ENCODE measurements at places on chromosomes 7 and 10.
A peak's percentile ranks its signal among the peaks of the same experiment; 100 is the strongest.

- no peak overlapping the region for H3K4me3 ChIP-seq
- H3K27ac ChIP-seq: no peak overlapping the region
- DNase-seq: no peak
- H3K36me3 ChIP-seq: no peaks in the 10 kb centered on the region
These were observed 9.6 kb downstream of the ELN start for GRCh38 chr7:74037609-74038008.

GRCh38 chr7:136293841-136294391, 316.8 kb upstream of the MTPN start:
- no peak overlapping the region for H3K27ac ChIP-seq
- H3K36me3 ChIP-seq: no peaks in the 10 kb centered on the region
- H3K4me1 ChIP-seq: no peaks in the 10 kb centered on the region

GRCh38 chr7:114852293-114852692, 69.6 kb upstream of the MDFIC start:
- DNase-seq: no peak
- H3K27ac ChIP-seq: no peak overlapping the region
- H3K36me3 ChIP-seq: peaks cover 2% of the 10 kb centered on the region

GRCh38 chr7:135834266-135834665, 85.7 kb upstream of the FAM180A start:
- no peak overlapping the region for H3K27ac ChIP-seq
- H3K4me3 ChIP-seq: no peak overlapping the region
- H3K27me3 ChIP-seq: peaks cover 6% of the 10 kb centered on the region
- H3K4me1 ChIP-seq: peaks cover 6% of the 10 kb centered on the region

DNA sequence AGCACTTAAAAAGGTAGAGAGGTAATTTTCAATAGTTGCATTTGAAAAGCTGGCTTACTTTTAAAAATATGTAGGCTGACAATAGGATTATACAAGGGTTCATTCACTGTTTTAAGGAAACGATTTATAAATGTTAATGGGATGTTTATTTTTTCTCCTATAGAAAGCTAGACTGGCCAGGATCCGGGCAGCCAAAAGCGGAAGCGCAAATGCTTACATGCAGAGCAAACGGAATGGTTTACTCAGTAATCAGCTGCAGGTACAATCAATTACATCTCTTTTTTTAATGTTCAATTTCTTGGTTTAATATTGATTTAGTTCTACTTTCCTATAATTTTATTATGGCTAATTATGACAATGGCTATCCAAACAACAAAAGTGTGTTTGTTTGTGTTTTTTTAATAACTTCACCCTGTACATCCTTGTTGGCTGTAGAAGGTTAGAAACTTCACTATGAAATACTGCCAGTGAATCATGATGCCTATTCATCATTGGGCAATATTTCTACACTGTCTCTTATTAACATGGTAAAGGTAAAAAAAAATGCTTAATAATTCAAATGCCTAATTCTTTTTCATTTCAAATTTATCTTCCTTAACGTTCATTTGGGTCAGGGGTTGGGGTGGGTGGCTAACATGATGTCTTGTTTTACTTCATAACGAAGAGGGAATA, 116.4 kb downstream of the TSPAN12 start:
- H3K27ac ChIP-seq: no peak overlapping the region
- H3K4me3 ChIP-seq: no peak overlapping the region
- no peaks in the 10 kb centered on the region for H3K36me3 ChIP-seq
- no peaks in the 10 kb centered on the region for H3K27me3 ChIP-seq
- DNase-seq: no peak

- peak overlapping the region; percentile 97 for H3K27ac ChIP-seq
- DNase-seq: peak; percentile 10
- peaks cover 2% of the 10 kb centered on the region for H3K36me3 ChIP-seq
- H3K4me3 ChIP-seq: peak overlapping the region; percentile 99
- peaks cover 16% of the 10 kb centered on the region for H3K4me1 ChIP-seq
These were observed 16.0 kb downstream of the MYOZ1 start for GRCh38 chr10:73625004-73625883.

GRCh38 chr7:98213296-98213887, 2.2 kb downstream of the BHLHA15 start:
- peaks cover 4% of the 10 kb centered on the region for H3K4me1 ChIP-seq
- H3K4me3 ChIP-seq: no peak overlapping the region
- H3K27ac ChIP-seq: no peak overlapping the region

DNA sequence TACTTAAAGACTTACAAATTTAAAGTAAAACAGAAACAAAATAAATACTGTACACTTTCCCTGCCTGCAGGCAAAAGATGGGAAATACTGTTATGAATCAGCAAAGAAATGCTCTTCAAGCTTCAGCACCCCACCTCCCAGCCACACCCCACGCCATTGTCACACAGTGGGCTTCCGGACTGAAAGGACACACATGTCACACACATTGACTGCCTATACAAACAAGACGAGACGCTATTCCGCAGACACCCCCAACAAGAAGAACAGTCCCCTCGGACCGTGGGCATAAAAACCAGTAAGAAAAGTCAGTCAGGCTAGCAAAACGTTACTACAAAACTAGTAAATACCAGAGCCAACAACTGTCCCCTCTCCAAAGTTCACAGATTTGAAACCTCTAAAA, 22.2 kb upstream of the PARP12 start:
- peaks cover 8% of the 10 kb centered on the region for H3K36me3 ChIP-seq
- peaks cover 29% of the 10 kb centered on the region for H3K4me1 ChIP-seq
- H3K27ac ChIP-seq: peak overlapping the region; percentile 84

GRCh38 chr10:102643336-102644065, 778 bp upstream of the TRIM8 start:
- H3K27ac ChIP-seq: peak overlapping the region; percentile 90
- H3K4me3 ChIP-seq: peak overlapping the region; percentile 87
- peaks cover 22% of the 10 kb centered on the region for H3K36me3 ChIP-seq

DNA sequence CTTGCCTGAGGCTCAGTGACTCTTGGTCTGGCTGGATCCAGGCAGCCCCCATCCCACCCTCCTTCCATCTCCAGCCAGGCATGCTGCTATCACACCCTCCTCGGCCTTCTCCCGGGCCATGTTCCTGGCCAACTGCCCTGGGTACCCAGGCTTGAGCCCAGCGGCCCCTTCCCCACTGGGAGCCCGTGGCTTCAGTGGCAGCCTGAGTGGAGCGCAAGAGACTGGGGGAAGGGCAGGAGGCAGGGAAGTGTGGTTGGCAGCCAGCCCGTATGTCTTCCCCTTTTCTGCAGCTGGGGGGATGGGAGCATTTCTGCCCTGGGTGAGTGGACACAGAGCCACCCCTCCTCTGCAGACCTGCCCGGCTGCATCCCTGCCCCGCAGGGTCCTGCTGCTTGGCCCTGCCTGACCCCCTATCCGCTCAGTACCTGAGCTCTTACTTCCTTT, 148.5 kb downstream of the ARHGAP22 start:
- H3K27ac ChIP-seq: no peak overlapping the region
- no peaks in the 10 kb centered on the region for H3K27me3 ChIP-seq
- DNase-seq: no peak
- no peaks in the 10 kb centered on the region for H3K4me1 ChIP-seq
- no peaks in the 10 kb centered on the region for H3K36me3 ChIP-seq

DNA sequence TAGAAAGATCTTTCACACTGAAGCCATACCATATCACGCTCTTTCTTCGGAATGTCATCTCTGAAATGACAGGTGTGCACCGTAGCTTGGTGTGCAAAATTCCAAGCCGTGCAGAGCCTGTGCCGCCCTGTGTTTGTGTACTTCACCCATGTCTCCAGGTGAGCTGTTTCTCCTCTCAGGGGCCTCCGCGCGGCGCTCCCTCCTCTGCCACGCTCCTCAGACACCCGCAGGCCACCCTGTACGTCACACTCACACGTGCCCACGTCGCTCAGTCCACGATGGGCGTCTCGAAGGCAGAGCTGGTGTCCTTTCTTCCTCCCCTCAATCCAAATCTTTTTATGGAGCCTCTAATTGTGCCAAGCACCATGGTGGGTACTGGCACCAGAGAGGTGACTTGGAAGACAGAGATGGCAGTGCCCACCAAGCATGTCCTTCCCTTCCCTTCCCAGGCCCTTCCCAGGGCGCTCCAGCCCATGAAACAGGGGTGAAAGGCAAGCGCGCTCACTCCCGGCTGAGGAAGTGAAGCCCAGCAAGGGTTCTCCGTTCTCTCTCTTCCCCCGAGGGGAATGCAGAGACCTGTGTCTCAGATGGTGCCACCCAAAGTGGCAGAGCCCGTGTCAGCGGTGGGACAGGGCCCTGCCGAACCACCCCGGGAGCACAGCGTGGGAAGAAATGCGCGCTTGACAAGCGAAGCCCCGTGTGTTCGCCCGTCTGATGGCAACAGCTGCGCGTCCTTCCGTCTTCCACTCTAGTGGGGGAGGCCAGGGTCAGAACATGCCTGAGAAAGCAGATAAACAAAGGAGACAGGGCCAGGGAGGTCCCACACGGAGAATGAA, 292.5 kb upstream of the SHH start:
- H3K36me3 ChIP-seq: no peaks in the 10 kb centered on the region
- DNase-seq: no peak
- H3K4me1 ChIP-seq: no peaks in the 10 kb centered on the region
- H3K27me3 ChIP-seq: no peaks in the 10 kb centered on the region

DNA sequence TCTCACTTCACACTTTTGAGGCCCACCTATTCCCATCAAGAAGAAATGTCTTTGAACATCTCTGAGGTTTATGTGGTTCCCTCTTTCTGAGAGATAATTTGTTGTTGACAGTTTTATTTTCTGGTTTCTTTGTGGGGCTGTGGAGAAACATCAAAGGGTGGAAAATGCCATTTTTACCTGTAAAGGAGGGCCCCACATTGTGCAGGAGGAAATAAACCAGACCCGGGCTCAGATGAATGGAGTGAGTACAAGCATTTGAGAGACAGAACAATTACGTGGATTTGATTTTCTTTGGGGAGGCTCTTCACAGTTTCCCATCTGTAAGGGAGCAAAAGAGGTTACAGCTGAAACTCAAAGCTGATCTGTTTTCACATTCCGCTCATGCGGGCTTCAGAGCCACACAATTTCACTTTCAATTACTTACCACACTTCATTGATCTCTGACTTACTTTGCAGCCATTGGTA, 29.8 kb downstream of the ITPRIP start:
- H3K4me1 ChIP-seq: peaks cover 34% of the 10 kb centered on the region
- peaks cover 27% of the 10 kb centered on the region for H3K36me3 ChIP-seq
- peak; percentile 43 for DNase-seq
- peak overlapping the region; percentile 78 for H3K27ac ChIP-seq
- peak overlapping the region; percentile 68 for H3K4me3 ChIP-seq

DNA sequence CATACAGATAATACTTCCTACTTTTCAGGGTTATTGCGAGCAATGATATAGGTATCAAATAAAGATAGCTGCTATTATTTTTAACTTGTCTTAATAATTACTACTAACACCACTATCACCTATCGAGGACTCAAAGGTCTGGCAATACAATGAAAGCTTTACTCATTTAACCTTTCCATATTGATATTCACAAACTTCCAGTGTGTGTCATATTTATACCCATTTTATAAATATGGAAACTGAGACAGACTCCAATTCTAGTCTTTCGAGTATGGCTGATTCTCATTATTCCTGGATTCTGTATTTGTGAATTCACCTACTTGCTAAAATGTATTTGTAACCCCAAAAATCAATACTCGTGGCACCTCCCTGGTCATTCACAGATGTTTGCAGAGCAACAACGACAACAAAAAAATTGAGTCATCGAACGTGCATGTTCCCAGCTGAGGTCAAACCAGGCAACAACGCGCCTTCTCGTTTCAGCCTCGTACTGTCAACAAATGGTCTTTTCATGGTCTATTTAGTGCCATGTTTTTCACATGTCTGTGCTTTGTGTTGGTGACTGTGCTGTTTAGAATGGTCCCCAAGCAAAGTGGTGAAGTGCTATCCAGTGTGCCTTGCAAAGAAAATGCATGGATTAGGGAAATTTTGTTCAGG, 51.7 kb downstream of the SMURF1 start:
- no peaks in the 10 kb centered on the region for H3K27me3 ChIP-seq
- no peak for DNase-seq
- no peak overlapping the region for H3K4me3 ChIP-seq
- peaks cover 8% of the 10 kb centered on the region for H3K36me3 ChIP-seq
- no peak overlapping the region for H3K27ac ChIP-seq

GRCh38 chr10:60794953-60795352, 16.7 kb downstream of the CDK1 start:
- H3K4me1 ChIP-seq: peaks cover 26% of the 10 kb centered on the region
- no peak overlapping the region for H3K27ac ChIP-seq
- no peak for DNase-seq
- peaks cover 79% of the 10 kb centered on the region for H3K36me3 ChIP-seq
- no peaks in the 10 kb centered on the region for H3K27me3 ChIP-seq

GRCh38 chr10:95290461-95291364, at the start of gene PDLIM1:
Gene PDLIM1 (minus strand): TSS chr10:95291003. CDS start chr10:95290915, 88 bp downstream.
- H3K4me3 ChIP-seq: peak within 1 kb of the TSS; percentile 82
- DNase-seq: peak; percentile 52
- peaks cover 44% of the 10 kb centered on the region for H3K4me1 ChIP-seq
- H3K36me3 ChIP-seq: no peaks in the 10 kb centered on the region
- peak within 1 kb of the TSS; percentile 62 for H3K27ac ChIP-seq
- H3K27me3 ChIP-seq: peaks cover 45% of the 10 kb centered on the region

GRCh38 chr10:30893208-30893607, 138.5 kb downstream of the ZNF438 start:
- no peak overlapping the region for H3K4me3 ChIP-seq
- peaks cover 5% of the 10 kb centered on the region for H3K36me3 ChIP-seq
- H3K27me3 ChIP-seq: no peaks in the 10 kb centered on the region
- no peak overlapping the region for H3K27ac ChIP-seq

DNA sequence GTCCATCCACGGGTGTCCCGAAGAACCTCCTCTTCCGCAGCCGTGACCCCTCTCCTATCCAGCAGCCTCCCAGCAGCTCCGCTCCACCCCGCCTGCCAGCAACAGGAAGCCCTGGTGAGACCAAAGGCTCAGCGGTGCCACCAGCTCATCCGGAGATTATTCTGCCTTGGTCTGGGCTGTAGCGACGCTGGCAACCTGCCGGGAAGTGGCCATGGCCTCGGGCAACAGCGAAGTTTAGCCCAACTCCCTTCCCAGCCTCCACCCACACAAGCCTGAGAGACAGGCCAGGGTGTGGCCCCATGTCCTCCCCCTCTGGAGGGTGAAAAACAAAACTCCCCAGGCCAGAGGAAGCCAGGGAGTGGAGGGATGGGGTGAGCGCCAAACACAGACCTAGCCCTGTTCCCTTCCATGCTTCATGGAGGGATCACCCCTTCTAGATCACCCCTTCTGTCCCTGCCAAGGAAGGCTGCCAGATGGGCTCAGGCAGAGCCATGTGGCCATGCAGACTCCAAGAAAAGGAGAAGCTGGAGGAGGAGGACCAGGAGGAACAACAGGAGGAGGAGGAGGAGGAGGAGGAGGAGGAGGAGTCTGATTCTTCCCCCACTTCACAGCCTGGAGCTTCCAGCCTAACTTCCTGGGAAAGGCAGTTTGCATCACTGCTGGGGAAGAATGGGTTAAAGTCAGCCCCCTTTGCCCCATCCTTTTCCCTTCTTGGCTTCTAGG, 918 bp downstream of the CALHM2 start:
- no peaks in the 10 kb centered on the region for H3K27me3 ChIP-seq
- peaks cover 50% of the 10 kb centered on the region for H3K4me1 ChIP-seq
- DNase-seq: peak; percentile 41
- H3K27ac ChIP-seq: peak overlapping the region; percentile 86
